Psoas muscle (tissue), 8 donors: ENCODE measurements at places on chromosomes 12 and 14. TPM values are rescaled to one million over a fixed set of nuclear protein-coding genes. Genes with fewer than 3 reads are reported as not detected.

GRCh38 chr14:64191756-64192155, 102.4 kb downstream of the ESR2 start:
- no peak overlapping the region for H3K4me3 ChIP-seq
- no peak for DNase-seq
- peaks cover 15% of the 10 kb centered on the region for H3K4me1 ChIP-seq
- no peak overlapping the region for H3K27ac ChIP-seq
- peaks cover 58% of the 10 kb centered on the region for H3K36me3 ChIP-seq

DNA sequence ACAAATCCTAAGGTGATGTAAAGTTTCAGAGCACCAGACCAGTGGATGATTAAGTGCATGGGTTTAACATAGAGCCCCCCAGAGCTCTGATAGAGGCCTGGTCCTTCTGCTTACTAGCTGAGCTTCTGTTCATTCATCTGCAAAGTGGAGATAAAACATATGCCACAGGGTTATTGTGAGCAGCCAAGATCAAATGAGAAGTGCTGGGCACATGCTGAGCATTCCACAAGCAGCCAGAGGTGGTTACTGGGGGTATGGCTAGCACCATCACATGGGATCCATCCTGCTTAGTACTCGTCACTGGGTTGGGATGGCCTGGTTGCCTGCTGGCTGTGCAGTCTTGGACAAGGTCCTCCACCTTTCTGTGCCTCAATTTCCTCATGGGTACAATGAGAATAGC, 18.0 kb upstream of the SMUG1 start:
- no peak overlapping the region for H3K27ac ChIP-seq
- H3K4me3 ChIP-seq = no peak overlapping the region
- no peak for DNase-seq
- H3K4me1 ChIP-seq = no peaks in the 10 kb centered on the region
- H3K36me3 ChIP-seq = no peaks in the 10 kb centered on the region

GRCh38 chr14:65110525-65110924, 8.2 kb upstream of the MAX start:
- H3K27me3 ChIP-seq = no peaks in the 10 kb centered on the region
- no peaks in the 10 kb centered on the region for H3K36me3 ChIP-seq
- H3K27ac ChIP-seq = no peak overlapping the region
- DNase-seq = no peak
- no peak overlapping the region for H3K4me3 ChIP-seq

GRCh38 chr12:98352835-98353234, 162.6 kb upstream of the TMPO start:
- no peaks in the 10 kb centered on the region for H3K36me3 ChIP-seq
- no peak for DNase-seq
- H3K4me3 ChIP-seq = no peak overlapping the region
- H3K4me1 ChIP-seq = no peaks in the 10 kb centered on the region

GRCh38 chr12:108357834-108358579, 18.9 kb upstream of the CMKLR1 start:
- DNase-seq = no peak
- H3K27ac ChIP-seq = no peak overlapping the region
- H3K36me3 ChIP-seq = no peaks in the 10 kb centered on the region
- no peaks in the 10 kb centered on the region for H3K4me1 ChIP-seq

DNA sequence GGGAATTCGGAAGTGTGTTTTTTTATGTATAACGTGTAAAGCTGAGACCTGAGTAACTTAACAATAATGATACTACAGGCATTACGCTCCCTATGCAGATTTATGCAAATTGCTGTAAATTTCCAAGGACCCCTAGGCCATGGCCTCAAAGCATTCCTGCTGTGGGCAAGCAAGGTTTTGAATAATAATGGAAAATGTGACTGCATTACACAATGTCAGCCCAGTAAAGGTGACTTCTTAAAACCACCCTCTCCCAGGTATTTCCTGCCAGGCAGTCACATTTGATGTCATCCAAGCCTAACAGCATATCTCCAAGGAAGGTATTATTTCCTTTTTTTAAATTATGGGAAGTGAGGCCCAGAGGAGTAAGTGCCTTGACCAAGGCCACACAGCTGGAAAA, 621.0 kb downstream of the BCL11B start:
- no peak overlapping the region for H3K27ac ChIP-seq
- no peaks in the 10 kb centered on the region for H3K27me3 ChIP-seq
- no peak overlapping the region for H3K4me3 ChIP-seq
- H3K4me1 ChIP-seq = no peaks in the 10 kb centered on the region

DNA sequence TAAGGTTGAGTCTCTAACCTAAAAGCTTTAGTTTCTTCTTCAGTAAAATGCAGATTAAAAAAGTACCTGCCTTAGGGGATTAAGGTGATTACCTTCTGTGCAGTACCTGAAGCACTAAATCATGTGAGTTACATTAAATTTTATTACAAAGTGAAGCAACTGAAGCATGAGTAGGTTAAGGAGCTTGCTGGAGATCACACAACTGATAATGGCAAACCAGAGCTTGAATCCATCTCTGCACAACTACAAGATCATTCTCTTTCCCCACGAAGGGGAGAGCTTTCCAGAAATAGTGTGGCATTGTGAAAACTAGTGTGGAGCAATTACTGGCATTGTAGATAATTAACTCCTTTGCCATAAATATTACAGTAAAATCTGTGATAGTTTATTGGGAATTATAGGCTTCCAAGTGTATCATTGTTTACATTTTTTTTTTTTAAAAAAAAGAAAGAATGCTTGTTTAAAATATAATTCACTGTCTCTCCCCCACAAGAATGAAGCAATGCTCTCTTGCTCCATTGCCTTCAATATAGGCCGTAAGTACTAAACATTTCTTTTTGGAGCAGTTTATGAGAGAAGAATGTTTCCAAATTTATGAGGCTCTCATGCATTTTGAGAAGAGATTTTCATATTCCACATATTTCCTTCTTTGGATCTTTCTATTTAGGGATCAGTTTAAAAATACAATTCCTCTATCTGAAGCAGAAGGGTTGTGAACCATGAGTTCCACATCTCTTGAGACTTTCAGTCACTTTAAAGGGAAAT, 20.5 kb downstream of the SLC38A2 start:
- no peak overlapping the region for H3K27ac ChIP-seq
- H3K27me3 ChIP-seq = no peaks in the 10 kb centered on the region
- no peak overlapping the region for H3K4me3 ChIP-seq
- no peak for DNase-seq

DNA sequence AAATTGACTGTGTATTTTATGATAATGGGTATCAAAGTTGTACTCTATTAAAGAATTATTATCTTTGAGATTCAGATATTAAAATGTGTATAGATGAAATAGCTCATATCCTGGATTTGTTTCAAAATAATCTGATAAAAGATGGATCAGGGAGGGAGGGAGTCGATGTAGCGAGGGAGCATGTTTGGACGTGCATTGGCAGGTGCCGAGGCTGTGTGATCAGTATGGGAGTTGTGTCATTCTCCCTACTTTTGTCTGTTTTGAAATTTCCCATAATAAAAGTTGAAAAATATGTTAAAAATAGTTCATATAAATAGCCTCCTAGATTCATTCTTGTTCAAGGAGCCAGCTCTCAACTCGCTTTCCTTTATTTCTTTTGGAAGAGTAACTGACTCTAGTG, 171.6 kb upstream of the HIF1A start:
- no peaks in the 10 kb centered on the region for H3K27me3 ChIP-seq
- H3K27ac ChIP-seq = peak overlapping the region; percentile 79
- DNase-seq = no peak
- no peak overlapping the region for H3K4me3 ChIP-seq
- H3K36me3 ChIP-seq = no peaks in the 10 kb centered on the region
- peaks cover 36% of the 10 kb centered on the region for H3K4me1 ChIP-seq

DNA sequence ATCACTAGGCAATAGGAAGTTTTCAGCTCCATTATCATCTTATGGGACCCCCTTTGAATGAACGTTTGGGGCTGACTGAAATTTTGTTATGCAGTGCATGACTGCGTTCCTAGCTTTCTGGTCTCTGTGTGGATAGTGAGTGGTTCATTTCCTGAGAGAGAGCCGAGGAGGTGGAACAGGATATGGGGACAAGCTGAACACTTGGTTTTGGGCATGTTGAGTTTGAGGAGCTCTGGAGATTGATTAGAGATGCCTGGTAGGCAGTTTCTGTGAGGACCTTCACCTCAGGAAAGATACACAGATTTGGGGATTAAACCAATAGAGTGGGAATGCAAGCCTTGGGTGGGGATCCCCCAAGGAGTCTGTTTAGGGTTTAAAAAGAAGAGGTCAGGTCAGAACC, 27.7 kb downstream of the TEAD4 start:
- H3K4me1 ChIP-seq = peaks cover 37% of the 10 kb centered on the region
- H3K27ac ChIP-seq = peak overlapping the region; percentile 46
- peaks cover 13% of the 10 kb centered on the region for H3K36me3 ChIP-seq
- DNase-seq = no peak

- no peak overlapping the region for H3K4me3 ChIP-seq
- no peaks in the 10 kb centered on the region for H3K36me3 ChIP-seq
These were observed 22.6 kb upstream of the TRAF3 start for GRCh38 chr14:102754370-102755262.

DNA sequence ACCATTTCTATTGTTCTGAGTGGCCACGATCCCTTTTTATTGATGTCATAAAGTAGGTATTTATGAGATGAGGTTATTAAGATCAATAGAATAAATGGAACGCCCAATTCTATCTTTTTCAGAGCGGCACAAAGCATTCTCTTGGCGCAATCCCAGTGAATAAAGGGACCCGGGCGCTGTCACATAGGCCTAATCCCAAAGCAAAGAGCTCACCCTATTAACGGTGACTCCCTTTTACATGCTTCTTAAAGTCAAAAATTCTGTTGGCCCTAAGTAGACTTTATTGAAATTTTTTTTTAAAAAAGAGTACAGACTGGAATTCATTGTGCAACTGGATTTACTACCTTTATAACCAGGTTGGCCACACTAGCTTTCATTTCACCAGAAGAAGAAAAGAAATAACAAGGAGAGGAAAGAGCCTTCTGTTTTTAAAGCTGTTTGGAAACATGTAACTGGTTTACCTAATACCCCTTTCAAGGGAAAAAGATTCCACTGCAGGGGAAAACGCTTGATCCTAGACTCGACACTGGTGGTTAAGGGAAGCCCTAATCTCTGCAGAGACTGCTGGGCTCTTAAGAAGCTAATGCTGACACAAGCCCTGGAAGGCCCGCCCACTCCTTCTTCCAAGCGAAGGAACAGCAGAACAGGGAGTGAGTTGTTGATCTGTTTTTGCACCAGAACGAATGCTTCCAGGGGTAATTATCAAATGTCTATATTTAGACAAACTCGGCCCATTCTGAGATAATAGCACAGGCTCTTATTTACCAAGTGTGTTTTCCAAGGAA, 381.2 kb downstream of the BCL11B start:
- H3K36me3 ChIP-seq = no peaks in the 10 kb centered on the region
- H3K4me1 ChIP-seq = no peaks in the 10 kb centered on the region
- peaks cover 2% of the 10 kb centered on the region for H3K27me3 ChIP-seq
- H3K4me3 ChIP-seq = no peak overlapping the region

- no peak for DNase-seq
- H3K36me3 ChIP-seq = no peaks in the 10 kb centered on the region
- H3K27ac ChIP-seq = no peak overlapping the region
- H3K27me3 ChIP-seq = no peaks in the 10 kb centered on the region
These were observed 63.4 kb downstream of the LGMN start for GRCh38 chr14:92684801-92685560.

- peak overlapping the region; percentile 41 for H3K27ac ChIP-seq
- no peaks in the 10 kb centered on the region for H3K27me3 ChIP-seq
- DNase-seq = peak; percentile 46
- peak overlapping the region; percentile 49 for H3K4me3 ChIP-seq
These were observed 12.2 kb downstream of the GPR84 start for GRCh38 chr12:54352022-54352531.

DNA sequence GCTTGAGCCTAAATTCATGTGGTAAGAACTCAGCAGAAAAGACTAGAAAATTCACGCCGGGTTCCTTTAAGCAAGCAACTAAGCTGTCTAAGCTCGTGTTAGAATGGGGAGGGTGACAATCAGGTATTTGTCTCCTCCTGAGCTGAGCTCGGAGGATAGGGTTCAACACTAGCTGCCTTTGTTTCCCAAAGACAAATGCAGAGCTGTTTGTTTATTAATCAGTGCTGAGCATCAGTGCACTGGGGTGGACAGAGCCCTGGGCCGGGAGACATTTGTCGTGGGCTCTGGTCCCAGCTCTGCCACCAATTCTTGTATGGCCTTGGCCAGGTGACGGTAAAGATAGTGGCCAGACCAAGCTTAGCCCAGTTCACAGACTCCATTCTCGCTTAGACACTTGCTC, 43.7 kb downstream of the DEGS2 start:
- H3K36me3 ChIP-seq = no peaks in the 10 kb centered on the region
- H3K27ac ChIP-seq = no peak overlapping the region
- no peaks in the 10 kb centered on the region for H3K4me1 ChIP-seq
- H3K27me3 ChIP-seq = no peaks in the 10 kb centered on the region

- no peaks in the 10 kb centered on the region for H3K4me1 ChIP-seq
- H3K4me3 ChIP-seq = no peak overlapping the region
- DNase-seq = no peak
- H3K27ac ChIP-seq = no peak overlapping the region
These were observed 16.5 kb downstream of the SLC24A4 start for GRCh38 chr14:92339426-92339825.

- H3K4me1 ChIP-seq = no peaks in the 10 kb centered on the region
- DNase-seq = no peak
- no peaks in the 10 kb centered on the region for H3K36me3 ChIP-seq
- H3K27ac ChIP-seq = no peak overlapping the region
- no peaks in the 10 kb centered on the region for H3K27me3 ChIP-seq
These were observed 76.7 kb downstream of the DRAM1 start for GRCh38 chr12:101954113-101954512.

- no peak overlapping the region for H3K27ac ChIP-seq
- no peak overlapping the region for H3K4me3 ChIP-seq
- DNase-seq = no peak
- no peaks in the 10 kb centered on the region for H3K27me3 ChIP-seq
- no peaks in the 10 kb centered on the region for H3K36me3 ChIP-seq
These were observed 45.5 kb upstream of the FAR2 start for GRCh38 chr12:29103539-29103974.

DNA sequence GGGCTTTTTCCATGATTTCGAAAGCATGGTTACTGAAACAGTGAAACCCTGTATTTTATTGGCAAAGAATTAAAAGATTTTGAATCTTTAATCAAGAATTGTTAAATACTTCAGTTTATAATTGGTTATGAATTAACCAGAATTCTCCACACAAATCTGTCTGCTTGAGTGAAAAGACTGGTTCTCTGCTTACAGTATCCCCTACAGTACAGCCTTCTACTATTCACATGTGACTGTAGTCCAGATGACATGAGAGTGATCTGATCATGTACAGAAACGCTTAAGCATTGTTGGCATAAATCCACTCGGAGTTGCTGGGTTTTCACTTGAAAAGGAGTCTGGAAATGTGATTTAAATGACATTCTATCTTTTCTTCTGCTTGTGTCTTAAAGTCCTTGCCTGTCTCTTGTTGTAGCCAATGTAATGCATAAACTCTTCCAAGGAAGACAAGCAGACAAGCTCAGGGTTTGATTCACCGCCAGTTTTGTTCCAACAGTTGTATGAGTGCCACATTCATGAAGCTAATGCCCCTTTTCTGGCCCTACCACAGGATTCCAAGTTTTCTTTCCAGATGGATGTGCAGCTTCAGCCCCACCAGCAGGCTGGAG, 222.0 kb upstream of the LRIG3 start:
- H3K4me1 ChIP-seq = no peaks in the 10 kb centered on the region
- H3K36me3 ChIP-seq = no peaks in the 10 kb centered on the region
- H3K27ac ChIP-seq = no peak overlapping the region
- H3K4me3 ChIP-seq = no peak overlapping the region
- no peak for DNase-seq
- no peaks in the 10 kb centered on the region for H3K27me3 ChIP-seq

CCDC177 gene
- total RNA-seq = not detected

SLC16A7 gene
- total RNA-seq = 5.0 TPM

TSHR gene
- total RNA-seq = 0.60 TPM

KCNJ8 gene
- 4.5 TPM for total RNA-seq

LRP1-AS gene
- not detected for total RNA-seq

RPL10L gene
- not detected for total RNA-seq

OVCH1 gene
- 0.13 TPM for total RNA-seq

SLC6A15 gene
- total RNA-seq = not detected

SLC17A8 gene
- not detected for total RNA-seq
